Skeletal muscle tissue (tissue), 5 donors: ENCODE measurements at places on chromosomes 3 and 15. TPM values are rescaled to one million over a fixed set of nuclear protein-coding genes. Genes with fewer than 3 reads are reported as not detected.

Gene MGA
- total RNA-seq: 77.2 TPM

Gene LRRC2
- 3.7 TPM for total RNA-seq

Gene PLSCR2
- total RNA-seq: not detected

Gene ISLR2
- total RNA-seq: 2.1 TPM

Gene A4GNT
- total RNA-seq: not detected

Gene TMCO5A
- not detected for total RNA-seq

Gene IQCH
- 3.1 TPM for total RNA-seq

Gene EFHB
- total RNA-seq: not detected

Gene ANKRD63
- not detected for total RNA-seq

Gene PCYT1A
- total RNA-seq: 35.0 TPM

Gene LRTM1
- total RNA-seq: 106 TPM

Gene CNTN6
- 2.1 TPM for total RNA-seq
